Right lobe of liver (tissue), 6 donors: ENCODE measurements at places on chromosomes 16 and 17.

- DNase-seq: no peak
These were observed 937.7 kb downstream of the CDH11 start for GRCh38 chr16:64184156-64184555.

DNA sequence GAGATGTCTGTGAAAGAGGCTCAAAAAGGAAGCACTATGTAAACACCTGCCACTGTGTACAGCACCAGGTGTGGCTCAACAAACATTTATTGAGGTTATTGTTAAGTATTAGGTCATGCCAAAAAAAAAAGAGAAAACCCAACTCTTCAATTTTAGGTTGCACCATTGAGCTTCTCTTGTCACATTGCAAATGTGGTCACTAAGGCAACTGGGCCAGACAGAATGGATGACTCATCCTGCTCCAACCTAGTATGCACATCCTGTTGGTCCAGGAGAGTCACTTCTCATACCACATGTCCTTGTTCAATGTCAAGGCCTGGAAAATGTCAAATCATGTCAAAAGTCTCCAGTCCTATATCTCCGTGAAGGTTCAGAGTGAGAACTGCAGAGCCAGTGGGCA lies 25.0 kb downstream of the HOXB1 start:
- DNase-seq: no peak

- DNase-seq: no peak
These were observed 11.9 kb downstream of the CTRL start for GRCh38 chr16:67919622-67920221.

DNA sequence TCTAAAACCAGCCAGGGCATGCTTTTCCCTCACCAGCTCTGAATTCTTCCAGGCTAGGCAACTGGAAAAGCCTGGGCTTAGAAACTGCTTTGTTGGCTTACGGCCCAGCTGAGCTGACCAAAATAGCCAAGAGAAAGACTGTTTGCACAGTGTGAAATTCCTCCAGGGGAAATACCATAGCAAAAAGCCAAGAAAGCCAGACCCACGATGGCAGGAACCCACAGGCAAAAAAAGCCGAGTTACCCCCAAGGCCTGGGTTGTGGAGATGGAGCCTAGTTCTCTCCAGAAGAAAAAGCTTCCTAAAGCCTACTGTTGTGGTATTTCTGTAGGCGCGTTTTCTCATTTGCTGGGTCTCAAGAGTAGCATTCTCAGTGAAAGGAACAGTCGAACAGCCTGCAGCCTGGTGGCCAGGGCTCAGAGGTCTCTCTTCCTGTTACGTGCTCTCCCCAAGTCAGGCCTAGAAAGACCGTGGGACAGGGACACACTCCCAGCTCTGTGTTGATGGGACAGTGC lies 9.2 kb downstream of the SP2 start:
- peak; percentile 50 for DNase-seq

GRCh38 chr16:66621973-66622372 lies 17.5 kb downstream of the CMTM3 start:
- DNase-seq: no peak

GRCh38 chr16:19474617-19475016 lies 47.3 kb downstream of the GDE1 start:
- no peak for DNase-seq
